ENCODE measurements at places on chromosomes 3 and 15.

DNA sequence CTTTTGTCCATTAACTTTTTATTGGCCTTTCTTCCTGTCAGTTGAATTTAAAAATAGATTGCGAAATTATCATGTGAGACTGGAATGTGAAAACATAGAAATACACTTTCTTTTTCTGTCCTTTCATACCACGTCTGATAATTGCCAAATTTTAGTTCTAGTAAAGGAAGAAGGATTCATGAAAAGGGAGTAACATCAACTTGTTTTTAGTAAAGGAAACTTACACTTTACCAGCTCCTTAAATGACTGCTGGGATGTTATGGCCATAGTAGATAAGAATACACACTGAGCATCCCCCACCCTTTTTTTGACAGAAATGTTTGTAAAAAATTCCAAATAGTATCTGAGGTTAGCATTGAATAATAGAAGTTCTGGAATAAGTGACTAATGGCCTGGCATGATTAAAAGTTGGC lies 137.9 kb downstream of the NEO1 start:
- DNase-seq, result no peak

- DNase-seq, result no peak
Measured at GRCh38 chr15:77225088-77225487, 154.2 kb upstream of the TSPAN3 start.

GRCh38 chr3:73475717-73476116 lies 149.0 kb downstream of the PDZRN3 start:
- no peak for DNase-seq

DNA sequence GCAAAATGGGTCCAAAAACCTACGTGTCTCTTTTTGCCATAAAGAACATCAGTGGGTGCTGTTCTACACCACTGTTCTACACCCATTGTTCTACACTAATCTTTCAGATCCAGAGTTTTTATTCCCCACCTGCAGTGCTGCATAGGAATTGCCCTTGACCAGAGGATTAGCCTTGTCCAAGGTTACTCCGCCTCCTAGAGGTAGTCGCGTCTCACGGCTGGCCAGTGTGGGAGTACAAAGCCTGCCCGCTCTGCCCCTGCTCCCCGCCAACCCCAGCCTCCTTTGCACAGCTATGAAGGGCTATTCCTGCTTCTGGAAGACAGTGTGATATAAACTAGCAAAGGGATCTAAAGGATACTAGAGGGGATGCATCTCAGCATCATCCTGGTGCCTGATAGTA lies 222.1 kb upstream of the LMCD1 start:
- DNase-seq, result no peak

DNA sequence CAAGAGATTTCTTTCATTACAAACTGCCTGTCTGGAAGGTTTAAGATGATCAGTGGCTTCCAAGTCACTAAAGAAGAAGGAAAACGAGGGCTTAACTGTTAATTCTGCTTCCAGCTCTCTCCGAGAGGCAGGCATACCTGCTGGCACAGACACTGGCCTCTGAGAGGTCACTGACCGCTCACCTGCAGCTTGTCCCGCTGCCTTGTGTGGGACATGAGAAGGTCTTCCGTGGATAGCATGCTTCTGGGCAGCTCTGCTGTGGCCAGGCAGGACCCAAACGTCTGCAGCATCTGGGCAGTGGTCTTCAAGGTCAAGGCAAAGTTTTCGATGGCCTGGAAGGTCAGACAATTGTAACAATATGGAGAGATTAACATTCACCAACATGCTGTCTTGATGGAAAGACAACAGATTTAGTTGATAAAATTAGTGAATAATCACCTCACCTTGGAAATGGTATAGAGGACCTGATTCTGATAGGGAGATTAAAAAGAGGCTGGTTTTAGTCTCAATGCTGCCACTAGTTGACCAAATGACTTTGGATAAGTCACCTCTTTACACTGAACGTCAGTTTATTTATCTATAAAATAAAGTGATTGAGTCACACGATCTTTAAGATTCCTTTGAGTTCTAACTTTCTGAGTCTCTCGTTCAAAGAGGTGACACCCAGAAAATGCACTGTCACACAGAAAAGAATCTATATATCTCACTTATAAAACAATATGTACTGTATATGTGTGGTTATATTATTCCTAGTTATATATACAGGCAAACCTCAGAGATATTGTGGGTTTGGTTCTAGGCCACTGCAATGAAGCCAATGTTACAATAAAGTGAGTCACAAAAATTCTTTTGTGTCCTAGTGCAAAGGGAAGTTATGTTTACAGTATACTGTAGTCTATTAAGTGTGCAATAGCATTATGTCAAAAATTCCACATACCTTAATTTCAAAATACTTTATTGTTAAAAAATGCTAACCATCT lies 65.1 kb downstream of the B3GNT5 start:
- DNase-seq, result no peak

DNA sequence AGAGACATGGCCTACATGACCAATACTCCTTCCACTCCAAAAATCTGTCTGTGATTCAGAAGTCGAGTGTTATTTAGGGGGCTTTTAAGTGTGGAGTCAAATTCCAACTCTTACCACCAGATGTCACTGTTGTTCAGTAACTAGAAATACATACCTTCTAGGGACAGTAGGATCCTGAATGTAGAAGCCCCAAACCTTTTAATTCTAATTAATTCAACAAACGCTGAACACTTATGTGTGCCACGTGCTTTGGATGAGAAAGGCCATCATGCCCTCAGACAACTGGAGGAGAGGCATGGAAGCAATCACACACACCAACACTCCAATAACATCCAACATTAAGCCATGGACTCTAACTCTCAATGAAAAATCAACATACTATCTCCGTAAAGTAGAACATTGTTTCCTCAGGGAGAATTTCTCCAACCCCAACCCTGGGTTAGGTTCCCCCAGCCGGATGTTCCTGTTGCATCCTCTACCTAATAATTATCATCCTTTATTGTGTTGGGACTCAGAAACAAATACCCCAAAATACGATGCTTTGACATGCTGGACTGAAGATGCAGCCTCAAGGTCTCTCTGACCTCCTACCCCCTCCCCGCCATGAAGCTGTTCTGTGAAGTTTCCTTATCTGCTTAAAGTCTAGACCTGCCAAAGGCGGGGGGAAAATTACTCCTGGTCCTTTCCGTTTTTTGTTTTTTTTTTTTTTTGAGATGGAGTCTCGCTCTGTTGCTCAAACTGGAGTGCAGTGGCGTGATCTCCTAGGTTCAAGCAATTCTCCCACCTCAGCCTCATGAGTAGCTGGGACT lies 8.0 kb upstream of the CCDC13 start:
- DNase-seq, result peak; percentile 75

DNA sequence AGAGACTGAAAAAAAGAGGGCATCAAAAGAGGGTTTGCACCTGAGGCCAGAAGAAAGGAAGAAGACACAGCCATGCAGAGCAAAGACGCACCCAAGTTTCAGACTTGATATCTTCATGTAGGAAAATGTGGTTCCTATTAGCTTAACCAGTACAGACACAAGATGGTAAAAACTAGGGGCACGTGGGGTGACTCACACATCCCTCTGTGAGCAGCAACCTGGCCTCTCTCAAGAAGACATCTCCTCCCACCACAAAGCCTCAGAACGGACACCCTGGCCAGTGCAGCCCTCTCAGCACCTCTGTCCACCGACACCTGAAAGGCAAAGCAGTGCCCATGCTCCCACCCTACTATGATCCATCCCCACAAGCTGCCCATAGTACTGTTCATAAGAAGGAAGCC lies 33.3 kb downstream of the GLB1 start:
- DNase-seq, result peak; percentile 49
